ENCODE measurements at places on chromosomes 16 and 17. TPM values are rescaled to one million over a fixed set of nuclear protein-coding genes. Genes with fewer than 3 reads are reported as not detected.

GLP2R gene
- total RNA-seq, result not detected

DNA sequence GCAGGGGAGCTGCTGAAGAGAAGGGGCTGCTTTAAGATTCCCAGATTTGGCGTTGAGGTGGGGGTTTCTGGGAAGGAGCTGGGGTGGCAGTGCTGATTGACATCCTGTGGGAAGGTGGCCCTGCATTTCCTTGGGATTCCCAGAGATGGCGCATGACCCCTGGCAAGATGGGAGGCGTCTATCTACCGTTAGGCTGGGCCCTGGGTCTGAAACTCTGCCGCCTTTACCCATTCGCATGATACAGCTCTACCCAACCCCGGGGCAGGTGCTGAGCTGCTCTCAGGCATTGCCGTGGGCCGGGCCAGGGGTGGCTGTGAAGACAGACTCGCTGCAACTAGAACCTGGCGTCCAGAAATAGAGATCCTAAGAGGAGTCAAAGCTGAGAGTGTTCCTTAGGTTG lies 9.9 kb upstream of the MVD start:
- H3K4me3 ChIP-seq, result no peak overlapping the region
- DNase-seq, result no peak
- H3K27me3 ChIP-seq, result no peaks in the 10 kb centered on the region
- H3K27ac ChIP-seq, result peak overlapping the region; percentile 87
- H3K4me1 ChIP-seq, result peaks cover 47% of the 10 kb centered on the region

DHRS7C gene
- total RNA-seq, result 3.1 TPM

DNA sequence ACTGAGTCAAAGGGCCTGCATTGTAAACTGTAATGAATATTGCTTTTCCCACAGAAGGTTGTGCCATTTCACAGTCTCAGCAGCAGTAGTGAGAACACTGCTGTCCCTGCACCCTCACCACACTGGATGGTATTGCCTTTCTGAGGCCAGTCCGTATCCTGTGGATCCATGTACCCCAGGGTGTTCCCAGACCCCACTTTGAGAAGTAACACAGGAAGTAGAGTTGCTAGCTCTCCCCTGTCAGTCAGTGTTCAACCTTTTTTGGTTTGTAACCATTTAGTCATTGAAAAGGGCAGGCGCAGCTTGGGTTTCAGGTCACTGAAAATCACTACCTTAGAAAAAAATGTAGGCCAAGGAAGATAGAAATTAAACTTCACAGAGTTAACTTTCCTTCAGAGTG lies 37.9 kb downstream of the SLFN12L start:
- H3K4me3 ChIP-seq, result no peak overlapping the region
- peaks cover 77% of the 10 kb centered on the region for H3K27me3 ChIP-seq
- peaks cover 11% of the 10 kb centered on the region for H3K4me1 ChIP-seq
- H3K27ac ChIP-seq, result no peak overlapping the region
- no peak for DNase-seq

GRCh38 chr17:41019415-41019814 lies 7.6 kb downstream of the KRTAP1-5 start:
- no peaks in the 10 kb centered on the region for H3K36me3 ChIP-seq
- no peaks in the 10 kb centered on the region for H3K4me1 ChIP-seq
- no peak for DNase-seq
- no peaks in the 10 kb centered on the region for H3K27me3 ChIP-seq
- no peak overlapping the region for H3K4me3 ChIP-seq
- H3K27ac ChIP-seq, result no peak overlapping the region

RUNDC3A gene
- total RNA-seq, result 0.41 TPM

DRC7 gene
- total RNA-seq, result not detected

- no peak overlapping the region for H3K27ac ChIP-seq
- no peak overlapping the region for H3K4me3 ChIP-seq
- peaks cover 10% of the 10 kb centered on the region for H3K27me3 ChIP-seq
- peaks cover 30% of the 10 kb centered on the region for H3K4me1 ChIP-seq
These were observed 106.7 kb upstream of the SDK2 start for GRCh38 chr17:73750975-73751374.

All from left ventricle myocardium inferior (tissue), 1 donor.